ENCODE measurements at places on chromosomes 4 and X.

DNA sequence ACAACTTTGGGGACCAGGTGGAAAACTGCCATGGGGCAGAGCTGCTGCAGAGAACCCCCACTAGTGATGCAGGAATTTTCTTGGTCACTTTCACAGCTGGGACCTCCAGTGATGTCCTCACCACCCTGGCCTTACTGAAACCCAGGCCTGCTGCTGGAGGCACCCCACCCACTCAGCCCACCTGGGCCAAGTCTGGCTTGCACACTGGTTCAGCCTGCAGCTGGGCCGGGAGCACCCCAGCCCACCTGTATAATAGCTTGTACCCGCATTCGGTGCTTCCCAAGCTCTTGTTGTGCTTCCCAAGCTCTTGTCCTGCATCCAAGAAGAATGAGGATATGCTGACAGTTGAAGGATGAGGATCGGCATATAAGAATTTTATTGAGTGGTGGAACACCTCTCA, 86.4 kb upstream of the ZMAT1 start:
- no peak for DNase-seq

- no peak for DNase-seq
These were observed 565.2 kb upstream of the SLIT2 start for GRCh38 chr4:19686456-19686855.

DNA sequence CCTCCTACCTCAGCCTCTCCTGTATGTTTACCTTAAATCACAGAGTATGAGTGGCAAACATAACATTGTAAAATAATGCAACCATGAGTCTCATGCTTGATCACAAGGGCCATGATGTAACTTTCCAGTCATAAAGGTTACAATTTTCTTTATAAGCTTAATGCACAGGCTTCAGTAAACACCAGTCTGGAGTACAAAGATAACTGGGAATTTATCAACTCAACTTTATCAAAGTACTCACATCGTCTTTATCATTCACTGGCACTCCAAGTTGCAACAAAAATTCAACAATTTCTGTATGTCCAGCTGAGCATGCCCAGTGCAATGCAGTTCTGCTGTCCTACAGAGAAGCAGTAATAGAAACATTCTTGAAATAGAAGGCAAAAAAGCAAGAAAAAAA, 2.8 kb downstream of the PSMD10 start:
- DNase-seq = no peak

- DNase-seq = peak; percentile 70
These were observed 2.7 kb downstream of the FAT4 start for GRCh38 chr4:125317525-125317877.

GRCh38 chr4:83631066-83631465, 95.2 kb downstream of the GPAT3 start:
- DNase-seq = no peak

DNA sequence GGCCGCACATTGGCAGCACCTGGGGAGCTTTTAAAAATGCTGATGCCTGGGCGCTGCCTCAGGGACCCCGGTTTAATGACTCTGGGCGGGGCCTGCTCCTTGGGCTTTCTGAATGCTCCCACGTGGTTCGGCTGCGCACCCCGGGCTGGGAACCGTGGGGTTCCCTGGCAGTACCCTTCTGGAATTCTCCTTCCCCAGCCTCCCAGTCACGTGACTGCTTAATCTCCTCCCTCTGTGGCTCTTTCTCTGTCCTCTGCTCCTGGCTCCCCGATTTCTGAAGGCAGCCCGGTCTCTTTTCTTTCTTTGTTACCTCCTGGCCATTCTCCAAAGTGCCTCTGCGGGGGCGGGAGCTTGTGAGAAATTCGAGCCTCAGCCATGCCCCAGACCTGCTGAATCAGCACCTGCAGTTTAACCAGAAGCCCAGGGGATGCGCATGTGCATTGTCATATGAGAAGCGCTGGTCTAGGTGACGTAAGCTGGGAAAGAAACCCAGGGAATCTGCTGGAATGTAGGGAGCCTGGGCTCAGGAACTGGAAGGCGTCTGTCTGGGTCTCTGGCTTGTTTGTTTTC, 16.6 kb downstream of the CLCN4 start:
- DNase-seq = no peak

- no peak for DNase-seq
These were observed 78.1 kb downstream of the EVC start for GRCh38 chr4:5789141-5789540.

DNA sequence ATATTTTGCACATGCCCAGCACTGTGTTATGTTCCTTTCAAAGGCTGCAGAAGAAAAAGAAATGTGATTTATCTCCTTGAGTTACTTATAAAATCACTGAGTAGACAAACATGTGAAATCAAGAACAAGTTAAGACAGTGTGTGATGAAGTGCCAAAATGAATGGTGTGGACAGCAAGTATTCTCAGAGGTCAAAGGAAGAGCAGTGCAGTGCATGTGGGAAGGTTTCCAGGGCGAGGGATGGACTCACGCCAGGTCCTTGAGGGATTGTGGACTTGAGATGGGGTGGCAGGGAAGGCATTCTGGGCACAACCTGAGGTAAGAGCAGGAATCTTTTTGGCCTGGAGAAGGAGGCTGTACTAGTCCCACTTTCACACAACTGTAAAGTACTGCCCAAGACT, 115.5 kb downstream of the FNIP2 start:
- no peak for DNase-seq

- peak; percentile 77 for DNase-seq
These were observed at the start of gene EVC2 for GRCh38 chr4:5708449-5709206. Gene EVC2 (minus strand): TSS chr4:5708559. CDS start chr4:5708513, 46 bp downstream.

- no peak for DNase-seq
These were observed 80.4 kb upstream of the GPC4 start for GRCh38 chrX:133495464-133496391.

DNA sequence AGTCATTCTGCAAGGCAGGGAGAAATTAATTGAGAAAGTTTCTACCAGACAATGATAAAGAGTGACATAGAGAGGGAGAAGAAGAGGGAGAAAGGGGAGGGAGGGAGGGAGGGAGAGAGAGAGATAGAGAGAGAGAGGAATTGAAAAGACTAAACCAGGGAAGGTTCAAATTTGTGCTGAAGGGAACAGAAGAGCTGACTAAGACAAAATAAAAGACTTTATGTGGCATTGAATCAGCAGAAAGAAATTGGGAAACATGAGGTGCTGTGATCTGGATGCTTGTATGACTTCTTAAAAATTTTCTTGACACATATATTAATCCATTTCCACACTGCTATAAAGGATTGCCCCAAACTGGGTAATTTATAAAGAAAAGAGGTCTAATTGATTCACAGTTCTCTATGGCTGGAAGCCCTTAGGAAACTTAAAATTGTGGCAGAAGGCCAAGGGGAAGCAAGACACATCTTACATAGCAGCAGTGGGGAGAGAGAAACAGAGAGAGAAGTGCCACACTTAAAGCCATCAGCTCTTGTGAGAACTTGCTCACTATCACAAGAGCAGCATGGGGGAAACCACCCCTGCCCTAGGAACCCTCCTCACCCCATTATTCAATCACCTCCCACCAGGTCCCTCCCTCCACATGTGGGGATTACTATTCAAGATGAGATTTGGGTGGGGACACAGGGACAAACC, 13.5 kb upstream of the CXCL6 start:
- DNase-seq = no peak

GRCh38 chrX:23616361-23616760, 50.9 kb upstream of the PRDX4 start:
- DNase-seq = no peak

DNA sequence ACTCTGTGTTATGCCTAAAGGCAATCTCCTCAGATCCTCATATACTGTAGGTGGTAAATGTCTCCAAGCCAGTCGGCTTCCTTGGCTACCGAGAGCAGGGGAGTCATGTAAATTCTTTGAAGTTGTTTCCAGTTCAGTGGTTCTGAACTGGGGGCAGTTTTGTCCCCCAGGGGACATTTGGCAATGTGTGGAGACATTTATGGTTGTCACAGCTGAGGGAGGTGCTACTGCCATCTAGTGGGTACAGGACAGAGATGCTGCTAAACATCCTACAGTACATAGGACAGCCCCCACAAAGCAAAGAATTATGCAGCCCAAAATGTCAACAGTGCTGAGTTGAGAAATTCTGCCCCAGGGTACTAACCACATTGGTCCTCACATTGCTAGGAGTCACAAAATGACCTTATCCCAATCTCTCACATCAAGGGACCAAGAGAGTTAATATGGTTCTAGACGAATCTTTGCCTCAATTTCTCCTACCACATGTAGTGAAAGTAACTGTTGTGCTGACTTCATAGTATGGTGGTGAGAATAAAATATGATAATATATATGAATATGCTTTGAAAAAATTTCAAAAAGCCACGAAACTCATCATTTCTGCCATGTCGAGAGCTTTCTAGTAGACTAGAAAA, 104.4 kb upstream of the ARHGAP24 start:
- DNase-seq = peak; percentile 62

DNA sequence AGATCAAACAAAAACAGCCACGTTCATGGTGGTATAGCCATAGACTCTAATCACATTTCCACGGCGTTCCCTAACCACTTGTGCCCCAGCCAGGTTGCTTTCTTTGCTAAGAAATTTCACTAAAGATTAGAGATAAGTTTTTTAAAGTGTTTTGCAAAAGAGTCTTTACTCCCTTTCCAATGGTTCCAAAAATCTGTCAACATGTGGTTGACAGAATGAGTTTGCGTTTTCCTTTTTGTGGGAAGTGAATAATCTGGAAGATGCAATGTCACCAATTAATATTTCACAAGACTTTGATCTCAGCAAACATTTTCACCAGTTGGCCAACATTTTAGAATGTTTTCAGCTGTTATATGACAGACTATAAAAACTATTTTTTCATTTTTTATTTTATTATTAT, 35.3 kb downstream of the CXCL1 start:
- no peak for DNase-seq

DNA sequence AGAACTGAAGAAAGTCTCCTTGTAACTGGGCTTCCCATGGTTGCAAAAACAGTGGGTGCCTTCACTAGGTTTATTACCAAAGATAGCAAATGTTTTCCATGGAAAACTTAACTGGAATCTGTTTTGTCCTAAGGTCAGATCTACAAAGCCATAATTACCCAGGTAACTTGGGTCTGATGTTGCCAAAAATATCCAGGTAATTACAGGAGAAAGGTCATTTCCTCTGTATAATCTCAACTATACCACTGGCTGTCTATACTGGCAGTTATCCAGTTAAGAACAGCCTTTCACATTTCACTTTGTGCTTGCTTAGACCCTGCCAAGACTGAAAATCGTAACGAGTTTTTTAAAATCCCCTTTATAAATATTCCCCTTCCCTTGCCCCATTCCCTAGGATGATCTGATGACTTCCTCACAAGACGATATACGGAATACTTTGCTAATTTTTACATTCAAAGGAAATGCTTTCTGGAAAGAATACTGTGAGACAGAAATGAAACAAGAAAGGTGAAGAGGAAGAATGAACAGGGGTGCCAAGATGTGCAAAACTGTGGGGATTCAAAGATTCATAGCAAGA, 105.5 kb downstream of the MAML3 start:
- DNase-seq = no peak

DNA sequence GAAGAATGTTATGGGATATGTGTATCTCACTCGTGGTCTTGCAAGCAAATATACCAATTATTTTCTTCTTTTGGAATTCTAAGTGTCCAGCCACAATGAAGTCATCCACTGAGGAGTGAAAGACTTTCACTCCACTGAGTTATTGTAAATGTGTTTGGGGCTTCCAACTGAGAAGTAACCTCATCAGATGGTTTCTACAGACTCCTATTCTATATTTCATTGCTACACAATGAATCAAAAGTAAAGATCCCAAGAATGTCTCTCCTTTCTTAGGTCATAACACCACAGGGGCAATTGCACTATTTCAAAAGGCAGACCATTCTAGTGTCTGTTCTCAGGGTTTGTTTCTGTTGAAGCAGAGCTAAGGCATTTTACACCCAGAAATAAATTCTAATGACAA, 12.3 kb upstream of the VCX2 start:
- no peak for DNase-seq

DNA sequence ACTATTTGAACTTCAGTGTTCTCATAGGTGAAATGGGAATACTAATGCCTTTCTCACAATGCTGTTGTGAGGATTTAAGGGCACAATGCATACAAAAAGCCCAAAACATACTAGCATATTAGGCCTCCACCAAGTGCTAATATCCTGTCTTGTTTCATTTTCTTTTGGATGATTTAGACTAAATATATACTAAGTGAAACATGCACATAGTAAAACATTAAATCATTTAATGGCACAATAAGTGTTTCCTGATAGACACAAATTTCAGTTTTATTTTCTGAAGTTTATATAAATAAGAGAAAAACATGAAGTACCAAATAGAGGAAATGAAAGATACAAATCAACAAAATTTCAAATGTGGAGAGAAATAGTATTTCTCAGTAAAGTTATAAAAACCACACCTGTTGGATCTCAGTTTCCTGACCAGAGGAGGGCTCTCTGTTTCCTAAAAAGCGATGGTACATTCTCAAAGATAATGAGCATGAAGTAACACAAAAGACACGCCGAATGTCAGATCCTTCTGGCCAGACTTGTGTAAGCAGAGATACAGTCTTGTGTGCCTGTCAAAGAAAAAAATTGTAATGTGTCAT, 25.1 kb downstream of the DDX60 start:
- DNase-seq = no peak

DNA sequence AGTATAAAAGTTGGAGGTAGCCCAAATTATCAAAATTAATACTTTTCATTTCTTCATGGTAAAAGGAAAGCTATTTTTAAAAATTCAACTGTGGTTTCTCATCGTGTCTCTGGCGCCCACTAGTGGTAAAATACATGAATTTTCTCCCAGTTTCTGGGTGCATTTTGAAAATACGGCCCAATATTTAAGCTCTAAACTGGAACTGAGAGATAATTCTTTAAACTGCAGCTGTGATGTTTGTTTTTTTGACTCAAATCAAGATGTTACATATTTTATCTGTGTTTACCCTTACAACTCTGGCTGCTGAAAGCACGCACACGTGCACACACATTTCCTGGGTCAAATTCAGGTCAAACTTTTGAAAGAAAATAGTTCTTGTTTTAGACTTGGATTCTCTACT, 123.9 kb upstream of the ACSL4 start:
- DNase-seq = no peak

- DNase-seq = no peak
These were observed 123.8 kb downstream of the MAD2L1 start for GRCh38 chr4:119942806-119943205.

GRCh38 chrX:70480660-70481018, 36.0 kb downstream of the DLG3 start:
- DNase-seq = no peak

DNA sequence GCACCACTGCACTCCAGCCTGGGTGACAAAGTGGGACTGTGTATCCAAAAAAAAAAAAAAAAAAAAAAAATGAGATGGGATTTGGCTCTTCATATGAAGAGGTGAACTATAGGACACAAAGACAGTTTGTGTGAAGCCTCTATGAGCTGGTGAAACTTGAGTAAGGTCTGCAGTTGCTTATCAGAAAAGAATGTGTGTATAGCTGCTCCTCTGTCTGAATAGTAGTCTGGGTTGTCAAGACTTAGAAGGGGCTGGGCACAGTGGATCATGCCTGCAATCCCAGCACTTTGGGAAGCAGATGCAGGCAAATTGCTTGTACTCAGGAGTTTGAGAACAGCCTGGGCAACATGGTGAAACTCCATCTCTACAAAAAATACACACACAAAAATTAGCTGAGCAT, 82.8 kb downstream of the ARSF start:
- DNase-seq = no peak

- DNase-seq = no peak
These were observed 5.5 kb downstream of the CCDC120 start for GRCh38 chrX:49064303-49064702.

Data from ecto neural progenitor cell (in vitro differentiated cells).